ENCODE measurements at places on chromosomes 3 and 15.
A peak's percentile ranks its signal among the peaks of the same experiment; 100 is the strongest.

DNA sequence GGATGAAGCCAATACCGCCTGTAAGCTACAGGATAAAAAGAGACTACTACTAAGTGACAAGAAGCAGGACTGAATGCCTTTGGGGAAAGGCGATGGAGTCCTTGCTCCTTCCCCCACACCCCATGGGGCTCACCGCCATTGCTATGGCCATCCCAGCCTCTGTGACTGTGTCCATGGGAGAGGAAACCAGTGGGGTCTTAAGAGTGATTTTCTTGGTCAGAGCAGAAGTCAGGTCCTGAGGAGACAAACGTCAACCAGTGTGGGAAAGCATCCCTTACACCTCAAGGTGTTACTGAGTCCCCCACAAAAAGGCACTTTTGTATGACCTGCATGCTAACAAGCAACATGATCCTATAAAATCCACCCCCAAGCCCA, 913 bp downstream of the IMPDH2 start:
- no peak for DNase-seq

DNA sequence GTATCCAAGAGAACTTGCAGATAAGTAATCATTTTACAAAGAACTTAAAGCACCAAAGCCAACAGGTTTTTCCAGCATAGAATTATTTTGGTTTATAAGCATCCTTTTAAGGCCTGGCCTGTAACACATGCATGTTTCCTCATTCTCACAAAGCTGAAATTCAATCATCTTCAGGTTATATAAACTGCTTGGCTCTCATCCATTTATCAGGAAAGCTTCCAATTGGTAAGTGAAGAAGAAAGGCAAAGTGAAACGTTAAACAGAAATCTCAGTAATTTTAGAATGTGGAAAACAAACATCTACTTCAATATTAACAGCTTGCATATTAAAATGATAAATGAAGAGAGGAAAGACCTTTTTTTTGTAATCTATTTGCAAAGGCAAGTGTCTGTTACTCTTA, 1.6 kb downstream of the SERP1 start:
- peak; percentile 20 for DNase-seq

- DNase-seq = peak; percentile 3
Observed at GRCh38 chr15:95024351-95024750, 793.0 kb downstream of the MCTP2 start.

GRCh38 chr3:61946570-61947324, 385.4 kb downstream of the PTPRG start:
- no peak for DNase-seq

DNA sequence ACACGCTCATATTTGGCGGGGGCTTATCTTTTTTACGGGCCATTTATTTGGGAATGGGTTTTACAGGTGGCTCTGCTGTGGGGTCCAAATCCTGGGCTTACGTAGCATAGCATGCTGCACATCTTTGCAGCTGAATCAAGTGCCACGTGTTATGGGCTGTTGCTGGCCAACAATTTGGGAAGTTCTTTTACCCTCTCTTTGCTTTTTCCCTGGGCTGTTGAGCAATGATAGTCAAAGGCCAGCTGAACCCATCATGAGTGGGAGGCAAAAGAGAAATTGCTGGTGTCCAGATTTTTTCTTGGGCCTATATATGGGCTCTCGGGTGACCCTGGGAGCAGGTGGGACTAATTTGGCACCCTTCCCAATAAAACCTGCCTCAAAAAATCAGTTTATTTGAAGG, 209.3 kb upstream of the SATB1 start:
- no peak for DNase-seq

DNA sequence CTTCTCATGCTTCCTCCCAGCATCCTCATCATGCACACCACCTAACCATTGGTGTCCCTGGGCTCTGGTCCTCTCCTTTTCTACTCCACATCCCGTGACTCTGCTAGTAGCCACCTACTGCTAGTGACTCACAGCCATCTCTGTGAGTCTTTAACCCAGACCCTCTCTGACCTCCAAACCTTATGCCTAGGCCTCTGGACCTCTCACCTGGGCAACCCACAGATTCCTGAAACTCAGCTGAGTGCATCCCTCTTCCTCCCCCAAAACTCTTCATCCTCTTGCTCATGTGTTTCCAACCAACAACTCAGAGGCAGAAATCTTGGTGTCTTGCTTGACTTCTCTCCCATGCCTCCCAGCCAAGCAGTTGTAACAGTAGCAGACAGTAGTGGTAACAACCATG, 20.0 kb upstream of the SLCO2A1 start:
- DNase-seq = no peak

DNA sequence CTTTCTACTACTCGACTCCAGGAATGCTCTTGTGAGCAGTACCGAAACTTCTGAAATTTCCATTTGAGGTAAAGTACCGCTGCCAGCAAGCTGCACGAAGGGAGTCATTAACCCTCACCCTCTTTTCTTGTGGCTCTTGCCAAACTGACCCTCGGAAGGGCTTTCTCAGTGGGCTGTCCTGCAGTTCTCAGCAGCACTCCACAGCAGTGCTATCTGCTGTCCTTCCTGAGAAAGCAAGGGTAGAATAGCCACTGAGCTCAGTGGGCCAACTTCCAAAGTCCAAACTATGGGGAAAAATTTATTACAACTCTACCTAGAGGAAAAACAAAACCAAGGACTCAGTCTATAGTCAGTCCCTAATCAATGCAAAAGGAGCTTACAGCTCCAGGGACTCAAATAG, 38.5 kb upstream of the COL8A1 start:
- DNase-seq = no peak

DNA sequence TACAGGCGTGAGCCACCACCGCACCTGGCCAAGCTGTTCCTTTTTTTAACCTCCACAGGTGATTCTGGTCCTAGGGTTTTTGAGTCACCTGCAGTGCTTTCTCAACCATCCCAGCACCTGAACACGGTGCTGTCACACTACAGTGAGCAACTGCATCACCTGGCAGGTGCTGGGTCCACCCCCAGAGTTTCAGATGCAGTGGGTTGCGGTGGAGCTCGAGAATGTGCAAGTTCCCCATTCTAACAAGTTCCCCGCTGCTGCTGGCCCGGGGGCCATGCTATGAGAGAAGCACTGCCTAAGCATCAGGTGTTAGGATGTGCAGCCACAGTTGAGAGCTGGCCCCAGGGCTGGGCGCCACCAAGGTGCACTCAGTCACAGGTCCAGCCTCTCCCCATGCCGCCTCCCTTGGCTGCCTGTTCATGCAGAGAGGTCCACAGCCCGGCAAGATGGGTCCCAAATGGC, 18.0 kb downstream of the ISG20 start:
- no peak for DNase-seq

GRCh38 chr3:196186651-196187573, 24.3 kb downstream of the ZDHHC19 start:
- DNase-seq = peak; percentile 95

Measured in NCI-H1105 treated with DMSO at 0.1 percent for 48 hours (cell line).